HAP-1 (cell line): ENCODE measurements at places on chromosomes 13 and 19.

DNA sequence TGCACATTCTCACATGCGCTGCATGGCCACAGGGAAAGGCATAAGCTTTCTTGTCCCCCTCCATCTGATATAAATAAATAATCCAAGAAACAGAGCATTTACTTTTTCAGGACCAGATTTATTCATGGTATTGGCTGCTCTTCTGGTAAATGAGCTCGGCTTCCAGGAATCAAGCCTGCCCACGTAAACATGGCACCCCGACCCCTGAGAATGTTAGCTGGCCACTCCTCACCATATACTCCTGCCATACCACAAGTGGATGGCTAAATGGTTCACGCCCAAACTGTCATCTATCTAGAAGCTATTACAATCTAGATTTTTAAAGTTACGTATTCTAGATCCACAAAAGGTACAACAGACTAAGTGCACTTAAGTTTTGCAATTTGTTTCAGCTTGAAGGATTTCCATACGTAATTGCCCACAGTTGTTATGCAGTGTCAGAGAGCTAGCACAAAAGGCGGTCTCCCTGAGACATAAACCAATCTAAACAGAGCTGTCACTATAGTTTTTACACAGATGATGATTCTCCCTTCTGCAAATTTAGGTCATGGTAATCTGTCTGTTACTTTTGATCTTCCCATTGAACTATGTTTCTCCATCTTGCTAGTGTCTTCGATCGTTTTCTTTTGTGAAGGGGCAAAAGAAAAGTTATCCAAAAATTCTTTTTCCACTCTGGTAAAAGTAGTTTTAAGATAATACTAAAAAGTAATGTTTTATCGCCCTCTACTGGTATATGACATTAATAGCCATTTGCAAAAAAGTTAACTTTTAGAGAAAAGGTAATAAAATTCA lies 16.2 kb upstream of the FOXO1 start:
- peak; percentile 50 for DNase-seq

DNA sequence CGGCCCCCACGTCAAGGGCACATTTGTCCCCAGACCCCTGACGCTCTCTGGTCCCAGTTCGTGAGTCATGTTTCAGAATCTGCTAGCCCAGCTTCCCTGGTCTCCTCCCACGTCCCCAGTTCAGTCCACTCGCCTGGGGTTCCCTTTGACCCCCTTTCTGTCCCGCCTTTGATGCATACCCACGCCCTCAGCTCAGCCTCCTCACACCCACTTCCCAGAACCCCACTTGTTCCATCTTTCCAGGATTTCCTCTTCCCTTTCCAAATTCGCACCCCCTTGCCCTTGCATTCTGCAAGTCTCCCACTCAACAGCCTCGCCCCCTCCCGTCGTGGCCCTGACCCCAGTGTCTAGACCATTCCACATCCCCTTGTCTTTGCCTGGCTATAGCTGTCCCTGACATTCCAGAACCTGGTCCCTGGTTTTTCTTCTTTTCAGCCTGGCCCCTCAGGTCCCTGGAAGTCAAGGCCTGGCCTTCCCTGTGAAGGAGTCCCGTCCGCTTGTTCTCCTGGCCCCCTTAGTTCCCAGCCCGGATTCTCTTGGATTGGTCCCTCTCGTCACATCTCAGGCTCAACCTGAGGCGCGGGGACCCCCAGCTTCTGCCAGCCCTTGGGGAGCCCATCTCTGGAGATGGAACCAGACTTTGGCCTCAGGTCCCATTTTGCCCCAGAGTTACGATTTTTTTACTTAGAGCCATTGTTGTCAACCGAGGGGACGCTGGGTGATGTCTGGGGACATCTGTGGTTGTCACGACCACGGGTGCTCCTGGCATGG lies 1.3 kb downstream of the NCLN start:
- DNase-seq, result no peak

GRCh38 chr13:112225429-112226090 lies 150.6 kb upstream of the SPACA7 start:
- DNase-seq, result no peak

DNA sequence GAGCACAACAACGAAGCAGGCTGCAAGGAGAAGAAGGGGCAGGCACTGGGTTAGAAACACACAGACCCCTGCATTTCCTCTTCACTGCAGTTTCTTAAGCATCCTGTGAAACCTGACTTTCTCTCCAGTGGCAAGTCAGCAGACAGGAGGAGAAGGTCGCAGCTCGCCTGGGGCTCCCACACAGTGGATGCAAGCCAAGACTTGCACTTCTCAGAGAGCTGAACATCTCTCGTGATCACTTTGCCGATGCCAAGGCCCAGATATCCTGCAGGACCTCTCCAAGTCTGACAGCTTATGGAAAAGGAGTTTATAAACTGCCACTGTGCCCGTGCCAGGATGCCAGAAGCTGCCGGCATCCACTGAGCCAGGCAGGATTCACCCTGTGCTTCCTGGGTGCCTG lies 18.4 kb downstream of the TMEM272 start:
- DNase-seq, result no peak

- DNase-seq, result peak; percentile 44
Observed at GRCh38 chr19:48344892-48345291, 18.8 kb downstream of the TMEM143 start.

- no peak for DNase-seq
Observed at GRCh38 chr19:50838239-50838638, 4.9 kb upstream of the KLK15 start.
